ENCODE measurements at places on chromosomes 16 and 17. TPM values are rescaled to one million over a fixed set of nuclear protein-coding genes. Genes with fewer than 3 reads are reported as not detected.
A peak's percentile ranks its signal among the peaks of the same experiment; 100 is the strongest.

CAPNS2 gene
- total RNA-seq = 0.37 TPM

MYCBPAP gene
- total RNA-seq = 0.46 TPM

ABCC3 gene
- total RNA-seq = 0.37 TPM

HBA2 gene
- total RNA-seq = not detected

CCL4L2 gene
- not detected for total RNA-seq

CLEC3A gene
- total RNA-seq = not detected

SLFN14 gene
- not detected for total RNA-seq

PHKG2 gene
- 31.1 TPM for total RNA-seq

HELZ gene
- total RNA-seq = 63.5 TPM

DNA sequence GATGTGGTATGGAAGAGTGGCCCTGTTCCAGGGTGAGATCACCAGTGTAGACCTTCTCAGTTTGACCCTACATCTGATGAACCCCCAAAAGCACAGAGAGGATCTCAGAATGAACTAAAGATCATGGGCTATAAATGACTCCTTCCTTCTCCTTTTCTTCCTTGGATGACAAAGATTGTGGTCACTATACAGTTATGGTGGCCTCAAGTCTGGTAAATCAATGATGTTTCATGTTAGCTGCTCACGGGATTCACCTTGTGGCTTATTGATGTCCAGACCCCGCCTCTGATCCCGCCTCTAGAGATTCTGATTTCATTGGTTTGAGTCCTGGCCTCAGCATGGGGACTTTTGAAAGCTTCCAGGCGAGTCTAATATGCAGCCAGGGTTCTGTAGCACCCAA is 112.2 kb downstream of the PITPNC1 start:
- DNase-seq = no peak
- H3K27ac ChIP-seq = no peak overlapping the region
- H3K4me3 ChIP-seq = no peak overlapping the region
- H3K4me1 ChIP-seq = peaks cover 39% of the 10 kb centered on the region
- H3K36me3 ChIP-seq = no peaks in the 10 kb centered on the region

DNA sequence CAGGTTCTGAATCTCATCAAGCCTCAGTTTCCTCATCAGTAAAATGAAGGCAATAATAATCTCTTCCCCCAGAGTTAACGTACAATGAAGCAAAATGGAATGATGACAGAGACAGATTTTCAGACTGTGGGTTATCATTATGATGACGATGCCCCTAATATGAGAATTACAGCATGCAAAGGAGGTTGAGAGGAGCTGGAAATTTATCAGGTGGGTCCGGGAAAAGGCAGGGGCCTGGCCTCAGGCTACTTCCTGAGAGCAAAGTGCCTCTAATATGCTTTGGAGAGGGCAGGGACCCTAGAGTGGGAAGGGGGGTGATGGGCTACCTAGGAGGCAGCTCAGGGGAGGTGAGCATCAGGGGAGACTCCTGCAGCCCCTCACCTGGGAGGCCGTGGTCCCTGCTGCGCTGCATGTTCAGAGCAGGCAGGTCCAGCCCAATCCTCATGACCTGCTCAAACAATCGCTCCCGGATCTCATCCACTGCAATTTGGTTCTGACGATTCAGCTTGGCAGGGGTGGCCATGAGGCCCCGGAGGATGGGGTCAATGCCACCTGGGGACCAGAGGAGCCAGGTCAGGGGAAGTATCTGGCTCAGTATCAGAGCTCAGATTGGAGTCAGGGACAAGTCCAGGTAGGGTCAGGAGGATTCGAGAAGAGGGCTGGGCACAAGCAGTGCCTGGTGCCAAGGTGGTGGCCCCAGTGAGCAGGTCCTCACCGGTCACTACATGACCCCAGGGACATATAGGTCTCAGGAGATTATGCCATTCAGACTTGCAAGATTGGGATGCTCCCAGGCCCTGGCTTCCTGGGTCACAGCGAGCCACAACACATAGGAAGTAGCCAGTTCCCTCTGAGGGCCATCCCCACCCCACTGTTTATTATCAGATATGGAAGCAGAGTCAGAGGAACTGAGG is 8.1 kb downstream of the MPO start:
- no peaks in the 10 kb centered on the region for H3K36me3 ChIP-seq
- no peaks in the 10 kb centered on the region for H3K4me1 ChIP-seq
- H3K27me3 ChIP-seq = no peaks in the 10 kb centered on the region
- no peak overlapping the region for H3K4me3 ChIP-seq
- no peak overlapping the region for H3K27ac ChIP-seq
- DNase-seq = peak; percentile 78

GRCh38 chr16:30187971-30188561 is 4.7 kb downstream of the CORO1A start:
- no peak overlapping the region for H3K27ac ChIP-seq
- no peaks in the 10 kb centered on the region for H3K36me3 ChIP-seq
- no peak for DNase-seq
- H3K27me3 ChIP-seq = no peaks in the 10 kb centered on the region
- H3K4me1 ChIP-seq = peaks cover 3% of the 10 kb centered on the region

DNA sequence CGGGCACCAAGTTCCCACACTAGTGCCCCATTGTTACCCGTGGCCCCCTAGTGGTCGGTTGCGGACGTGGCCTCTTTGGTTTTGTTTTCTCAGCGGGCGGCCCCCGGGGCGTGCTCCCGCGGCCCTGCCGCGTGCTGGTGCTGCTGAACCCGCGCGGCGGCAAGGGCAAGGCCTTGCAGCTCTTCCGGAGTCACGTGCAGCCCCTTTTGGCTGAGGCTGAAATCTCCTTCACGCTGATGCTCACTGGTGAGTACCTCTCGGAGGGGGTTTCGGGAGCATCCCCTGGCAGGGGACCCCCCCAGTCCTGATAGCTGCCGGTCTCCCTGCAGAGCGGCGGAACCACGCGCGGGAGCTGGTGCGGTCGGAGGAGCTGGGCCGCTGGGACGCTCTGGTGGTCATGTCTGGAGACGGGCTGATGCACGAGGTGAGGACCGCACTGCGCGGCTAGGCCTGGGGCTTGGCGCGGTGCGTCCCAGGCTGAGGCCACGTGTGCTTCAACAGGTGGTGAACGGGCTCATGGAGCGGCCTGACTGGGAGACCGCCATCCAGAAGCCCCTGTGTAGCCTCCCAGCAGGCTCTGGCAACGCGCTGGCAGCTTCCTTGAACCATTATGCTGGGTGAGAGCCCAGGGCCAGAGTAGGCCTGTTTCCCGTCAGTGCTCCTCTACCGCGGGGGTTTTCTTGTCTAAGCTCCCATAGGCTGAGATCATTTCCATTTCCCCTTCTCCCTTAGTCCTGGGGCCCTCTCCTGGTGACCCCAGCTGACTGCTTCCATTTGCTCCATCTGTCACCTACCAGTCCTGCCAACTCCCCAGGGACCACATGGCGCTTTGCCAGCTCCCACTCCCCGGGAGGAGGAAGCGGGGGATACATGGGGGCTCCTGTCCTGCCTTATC is 1.7 kb downstream of the SPHK1 start:
- peak overlapping the region; percentile 71 for H3K4me3 ChIP-seq
- peaks cover 5% of the 10 kb centered on the region for H3K36me3 ChIP-seq
- H3K4me1 ChIP-seq = peaks cover 21% of the 10 kb centered on the region
- no peaks in the 10 kb centered on the region for H3K27me3 ChIP-seq
- DNase-seq = peak; percentile 94

GRCh38 chr17:11353601-11354000 is 112.6 kb downstream of the SHISA6 start:
- no peaks in the 10 kb centered on the region for H3K4me1 ChIP-seq
- H3K27ac ChIP-seq = no peak overlapping the region
- no peak for DNase-seq
- H3K4me3 ChIP-seq = no peak overlapping the region

GRCh38 chr17:33459078-33459940 is 166.2 kb upstream of the ASIC2 start:
- H3K36me3 ChIP-seq = peaks cover 1% of the 10 kb centered on the region
- no peak for DNase-seq
- H3K27ac ChIP-seq = no peak overlapping the region
- no peaks in the 10 kb centered on the region for H3K4me1 ChIP-seq

DNA sequence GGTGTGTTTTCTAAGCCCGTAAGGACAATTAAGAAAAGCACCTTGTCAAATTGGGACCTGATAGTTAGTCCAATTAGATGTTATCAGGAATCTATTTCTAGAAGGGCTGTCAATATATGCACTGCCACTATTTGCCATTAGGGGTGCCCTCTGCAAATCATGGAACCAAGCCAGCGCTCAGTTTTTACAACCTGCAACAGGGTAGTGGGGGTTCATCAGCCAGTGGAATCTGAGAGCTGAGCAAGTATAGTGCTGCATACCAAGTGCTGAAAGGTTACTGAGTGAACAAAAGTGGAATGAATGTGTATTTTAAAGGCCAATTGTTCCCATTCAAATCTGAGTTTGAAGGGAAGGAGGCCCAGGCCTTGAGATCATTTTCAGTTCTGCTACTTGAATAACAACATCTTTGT is 10.4 kb downstream of the PRR11 start:
- peak overlapping the region; percentile 65 for H3K27ac ChIP-seq
- peaks cover 8% of the 10 kb centered on the region for H3K4me1 ChIP-seq
- DNase-seq = peak; percentile 82
- H3K36me3 ChIP-seq = no peaks in the 10 kb centered on the region
- no peak overlapping the region for H3K4me3 ChIP-seq
- H3K27me3 ChIP-seq = no peaks in the 10 kb centered on the region

DNA sequence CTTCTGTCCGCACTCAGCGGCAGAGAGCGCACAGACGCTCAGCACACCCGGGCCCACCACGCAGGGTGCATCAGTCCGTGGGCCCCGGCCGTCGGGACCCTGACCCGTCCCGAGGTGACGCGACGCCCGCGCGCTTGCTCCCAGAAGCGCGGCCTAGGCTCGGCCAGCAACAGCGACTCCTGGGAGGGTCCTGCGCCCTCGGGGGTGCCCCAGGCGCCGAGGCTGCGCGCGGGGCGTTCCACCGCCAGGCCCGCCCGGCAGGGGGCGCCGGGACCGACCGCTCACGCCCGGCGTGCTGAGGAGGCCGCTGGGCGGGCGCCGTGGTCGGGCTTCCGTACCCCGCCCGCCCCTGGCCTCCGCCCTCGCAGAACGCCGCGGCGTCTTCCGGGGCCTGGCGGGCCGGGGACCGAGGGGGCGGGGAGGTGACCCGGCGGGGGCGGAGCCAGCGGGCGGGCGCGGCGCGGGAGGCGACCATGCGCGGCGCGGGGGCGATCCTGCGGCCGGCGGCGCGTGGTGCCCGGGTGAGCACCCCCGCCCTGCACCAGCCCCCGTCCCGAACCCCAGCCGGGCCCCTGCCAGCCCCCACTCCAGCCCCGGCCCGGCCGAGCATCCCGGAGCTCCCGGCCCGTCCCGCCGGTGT is at the start of gene CISD3:
Gene CISD3 (plus strand): TSS at position 456 of the 640 bp plus-strand sequence. CDS start 18 bp downstream, at position 474.
- peak within 1 kb of the TSS; percentile 88 for H3K27ac ChIP-seq
- peak; percentile 93 for DNase-seq
- no peaks in the 10 kb centered on the region for H3K27me3 ChIP-seq
- peak within 1 kb of the TSS; percentile 81 for H3K4me3 ChIP-seq
- peaks cover 5% of the 10 kb centered on the region for H3K36me3 ChIP-seq

DNA sequence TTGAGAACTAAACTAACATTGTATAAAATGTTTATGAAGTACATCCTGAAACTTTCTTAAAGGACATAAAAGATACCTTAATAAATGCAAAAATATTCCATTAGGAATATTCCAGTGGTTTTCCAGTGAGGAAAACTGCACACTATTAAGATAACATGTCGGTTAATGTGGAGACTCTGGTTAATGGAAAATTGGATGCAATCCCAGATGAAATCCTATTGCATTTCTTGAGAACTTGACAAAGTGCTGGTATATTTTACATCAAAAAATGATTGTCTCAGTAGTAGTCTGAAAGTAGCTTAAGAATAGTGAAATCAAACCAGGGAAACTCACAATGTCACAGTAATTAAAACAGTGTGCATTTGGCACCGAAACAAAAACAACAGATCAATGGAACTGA is 202.5 kb upstream of the MON1B start:
- no peak overlapping the region for H3K27ac ChIP-seq
- H3K4me3 ChIP-seq = no peak overlapping the region
- no peaks in the 10 kb centered on the region for H3K4me1 ChIP-seq
- H3K27me3 ChIP-seq = no peaks in the 10 kb centered on the region

- no peaks in the 10 kb centered on the region for H3K27me3 ChIP-seq
- no peak for DNase-seq
- peaks cover 93% of the 10 kb centered on the region for H3K4me1 ChIP-seq
- H3K4me3 ChIP-seq = peak overlapping the region; percentile 23
- peak overlapping the region; percentile 92 for H3K27ac ChIP-seq
- H3K36me3 ChIP-seq = no peaks in the 10 kb centered on the region
These were observed 23.1 kb downstream of the STAT3 start for GRCh38 chr17:42365136-42365535.

- H3K4me3 ChIP-seq = no peak overlapping the region
- H3K27ac ChIP-seq = no peak overlapping the region
- peaks cover 9% of the 10 kb centered on the region for H3K4me1 ChIP-seq
- no peaks in the 10 kb centered on the region for H3K27me3 ChIP-seq
- peaks cover 11% of the 10 kb centered on the region for H3K36me3 ChIP-seq
These were observed 49.9 kb upstream of the CPNE2 start for GRCh38 chr16:57042157-57043111.

- H3K4me1 ChIP-seq = no peaks in the 10 kb centered on the region
- H3K27me3 ChIP-seq = no peaks in the 10 kb centered on the region
- H3K4me3 ChIP-seq = no peak overlapping the region
- no peaks in the 10 kb centered on the region for H3K36me3 ChIP-seq
- no peak for DNase-seq
- H3K27ac ChIP-seq = no peak overlapping the region
These were observed 1374.4 kb upstream of the CDH8 start for GRCh38 chr16:63410594-63410993.

DNA sequence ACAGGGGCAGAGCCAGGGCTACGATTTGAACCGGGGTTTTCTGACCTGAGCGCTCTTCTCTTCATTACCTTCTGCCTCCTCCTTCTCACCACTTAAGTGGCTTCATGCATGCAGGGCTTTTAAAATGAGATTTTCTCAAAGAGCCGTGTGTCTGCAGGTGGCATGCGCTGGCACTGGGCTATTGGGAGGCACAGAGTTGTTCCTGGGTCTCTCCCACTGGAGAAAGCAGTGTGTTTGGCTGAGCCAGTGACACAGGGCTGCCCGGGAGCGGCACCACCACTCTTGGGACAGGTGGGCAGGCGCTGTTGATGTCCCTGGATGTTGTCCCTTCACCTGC is 218.8 kb upstream of the CHMP6 start:
- no peaks in the 10 kb centered on the region for H3K27me3 ChIP-seq
- H3K27ac ChIP-seq = peak overlapping the region; percentile 93
- peaks cover 21% of the 10 kb centered on the region for H3K36me3 ChIP-seq
- H3K4me3 ChIP-seq = no peak overlapping the region

DNA sequence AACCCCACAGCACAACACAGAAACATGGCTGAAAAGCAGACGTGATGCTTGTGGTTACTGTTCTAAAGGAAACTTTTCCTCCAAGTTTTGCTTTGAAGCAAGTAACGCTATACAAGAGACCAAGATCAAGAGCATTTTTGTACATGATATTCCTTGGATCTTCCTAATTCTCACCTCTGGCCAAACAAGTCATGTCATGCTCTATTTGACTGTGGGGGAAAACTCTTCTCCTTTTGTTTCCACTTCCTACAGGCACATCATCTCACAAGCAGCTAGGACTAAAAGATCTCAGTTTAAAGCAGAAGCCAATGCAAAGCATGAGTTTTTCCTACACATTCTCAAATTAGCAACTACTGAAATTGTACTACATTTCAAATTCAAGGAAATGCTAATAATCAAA is 50.7 kb downstream of the CFDP1 start:
- H3K4me3 ChIP-seq = no peak overlapping the region
- peaks cover 32% of the 10 kb centered on the region for H3K4me1 ChIP-seq
- no peak for DNase-seq
- H3K27me3 ChIP-seq = no peaks in the 10 kb centered on the region
- peak overlapping the region; percentile 10 for H3K27ac ChIP-seq

- no peak overlapping the region for H3K4me3 ChIP-seq
- H3K36me3 ChIP-seq = peaks cover 7% of the 10 kb centered on the region
- peak overlapping the region; percentile 47 for H3K27ac ChIP-seq
- no peaks in the 10 kb centered on the region for H3K27me3 ChIP-seq
- no peak for DNase-seq
These were observed 12.3 kb downstream of the DLG4 start for GRCh38 chr17:7207120-7208001.

All from osteocyte (in vitro differentiated cells).